Type B pancreatic cell (in vitro differentiated cells): ENCODE measurements at places on chromosomes 6 and 20.

GRCh38 chr6:154745243-154745642 is 12.0 kb downstream of the SCAF8 start:
- no peak for DNase-seq

DNA sequence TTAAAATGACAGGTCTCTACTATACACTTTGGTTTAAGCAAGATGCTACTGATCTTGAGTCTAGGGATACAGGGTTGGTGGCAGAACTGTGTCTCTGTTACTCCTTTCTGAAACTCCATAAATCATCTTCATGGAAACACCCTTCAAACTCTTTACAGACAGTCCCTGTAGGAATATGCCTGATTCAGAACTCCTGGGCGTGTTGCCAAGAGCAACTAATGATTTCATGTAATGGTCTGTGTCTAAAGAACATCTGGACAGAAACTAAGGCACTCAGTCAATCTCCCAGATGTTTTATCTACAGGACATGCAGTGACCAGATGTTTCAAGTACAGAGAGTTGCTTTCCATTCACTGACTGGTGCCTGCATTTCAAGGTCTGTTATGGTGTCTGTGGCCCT is 464.4 kb upstream of the CHD6 start:
- no peak for DNase-seq

GRCh38 chr6:163324688-163325389 is 89.7 kb upstream of the QKI start:
- DNase-seq: no peak

- no peak for DNase-seq
These were observed 42.9 kb upstream of the MAP7 start for GRCh38 chr6:136592930-136593673.

- DNase-seq: no peak
These were observed 3.8 kb upstream of the CSNK2A1 start for GRCh38 chr20:547394-547793.

DNA sequence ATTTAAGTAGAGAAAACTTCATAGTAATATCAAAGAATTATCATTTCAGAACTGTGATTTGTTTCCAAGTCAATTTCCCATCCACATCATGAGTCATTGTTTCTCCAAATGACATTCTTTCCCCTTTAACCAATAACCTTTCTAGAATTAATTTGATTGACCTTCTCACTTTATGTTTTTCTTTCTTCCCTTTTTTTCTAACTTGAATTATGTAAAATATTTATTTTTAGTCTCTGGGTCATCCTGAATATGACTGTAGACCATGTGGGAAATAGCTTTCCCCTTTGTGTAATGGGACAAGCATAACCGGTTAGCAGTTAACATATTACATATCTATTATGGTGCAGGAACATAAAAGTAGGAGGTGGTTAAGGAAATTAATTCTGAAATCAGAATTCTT is 291.1 kb downstream of the GJA1 start:
- no peak for DNase-seq

- DNase-seq: no peak
These were observed 12.2 kb downstream of the TTLL2 start for GRCh38 chr6:167336844-167337630.

DNA sequence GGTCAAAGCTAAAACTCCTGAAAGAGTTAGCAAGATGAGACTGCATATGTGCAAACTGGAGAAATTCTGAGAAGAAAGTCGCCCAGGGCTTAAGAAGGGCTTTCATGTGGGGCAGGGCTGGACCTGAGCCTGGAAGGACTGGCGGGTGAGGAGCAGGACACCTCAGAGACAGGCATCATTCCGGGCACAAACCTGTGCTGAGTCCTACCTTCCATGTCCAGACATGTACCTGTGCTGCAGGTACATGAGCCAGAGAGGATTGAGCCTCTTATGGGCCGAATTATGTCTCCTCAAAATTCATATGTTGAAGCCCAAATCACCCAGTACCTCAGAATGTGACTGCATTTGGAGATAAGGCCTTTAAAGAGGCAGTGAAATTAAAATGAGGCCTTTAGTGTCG is 171.0 kb downstream of the QRSL1 start:
- DNase-seq: no peak

- DNase-seq: no peak
These were observed 48.8 kb downstream of the KIZ start for GRCh38 chr20:21174516-21175239.

DNA sequence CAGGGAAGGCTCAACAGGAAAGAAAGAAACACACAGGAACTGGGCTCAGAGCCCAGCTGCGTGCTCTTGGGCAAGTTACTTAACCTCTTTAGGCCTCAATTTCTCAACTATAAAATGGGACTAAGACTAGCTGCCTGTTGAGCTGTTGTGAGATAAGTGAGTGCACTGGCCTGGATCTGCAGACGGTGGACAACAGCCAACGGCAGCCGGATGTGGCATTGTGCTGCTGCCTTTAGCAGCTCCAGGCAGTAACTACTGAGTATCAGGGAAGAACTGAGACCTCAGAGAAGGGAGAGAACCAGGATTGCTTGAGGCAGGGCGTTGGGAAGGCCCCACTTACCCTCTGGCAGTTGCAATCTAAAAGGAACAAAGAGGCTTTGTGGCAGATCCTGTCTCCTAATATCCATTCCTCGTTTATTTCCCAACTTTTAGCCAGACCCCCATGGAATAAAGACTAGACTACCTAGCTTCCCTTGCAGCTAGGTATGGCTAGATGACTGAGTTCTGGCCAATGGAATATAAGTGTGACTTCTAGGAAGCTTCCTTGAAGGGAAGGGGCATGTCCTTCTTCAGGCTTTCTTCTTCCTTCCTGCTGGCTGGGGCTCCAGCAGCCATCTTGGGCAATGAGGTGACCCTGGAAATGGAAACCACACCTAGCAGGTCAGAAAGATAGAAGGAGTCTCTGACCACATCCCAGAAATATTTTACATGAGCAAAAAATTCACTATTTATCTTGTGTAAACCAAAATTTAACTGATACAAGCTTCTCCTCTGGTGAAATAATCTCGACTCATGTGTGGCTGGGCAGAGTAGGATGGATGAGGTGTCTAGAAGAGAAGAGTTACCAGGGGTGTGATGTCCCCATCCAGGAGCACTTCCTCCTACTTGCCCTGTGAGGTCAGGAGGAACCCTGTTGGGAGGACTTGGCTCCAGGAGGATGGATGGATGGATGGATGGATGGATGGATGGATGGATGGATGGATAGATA is 67.6 kb downstream of the MRPL14 start:
- no peak for DNase-seq

GRCh38 chr6:24935366-24936152 is at the start of gene RIPOR2:
Gene RIPOR2 (minus strand): TSS chr6:24935960. CDS start chr6:24935898, 62 bp downstream.
- DNase-seq: no peak

GRCh38 chr6:101711518-101711917 is 318.0 kb downstream of the GRIK2 start:
- DNase-seq: no peak

DNA sequence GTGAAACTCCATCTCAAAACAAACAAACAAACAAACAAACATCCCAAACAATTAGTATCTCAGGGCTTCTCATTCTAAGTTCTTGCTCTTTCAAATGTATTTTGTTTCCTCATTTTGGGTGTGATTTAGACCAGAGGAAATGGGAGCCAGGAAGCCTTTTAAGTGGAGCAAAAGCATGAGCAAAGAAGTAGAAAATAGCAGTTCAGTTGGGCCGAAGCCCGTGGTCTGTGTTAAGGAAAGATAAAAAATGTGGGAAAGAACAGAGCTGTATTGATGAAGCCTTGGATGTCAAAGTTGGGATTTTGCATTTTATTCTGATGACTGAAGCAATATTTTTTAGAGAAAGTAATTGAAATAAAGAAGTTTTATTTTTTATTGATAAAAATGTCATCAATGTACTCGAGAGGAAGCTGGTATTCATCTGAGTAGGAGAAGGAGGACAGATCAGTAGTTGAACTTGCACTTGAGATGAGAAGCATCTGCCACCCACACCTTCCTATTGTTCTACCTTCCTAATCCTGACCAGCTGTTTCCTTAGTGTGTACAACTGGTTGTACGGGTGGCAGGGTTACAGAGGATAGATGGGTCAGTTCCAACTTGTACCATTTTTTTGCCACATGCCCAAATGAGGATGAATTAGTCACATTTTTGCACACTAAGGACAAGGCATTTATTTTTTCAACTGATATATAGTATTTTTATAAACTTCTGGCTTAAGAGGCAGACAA is 56.1 kb downstream of the KIAA0408 start:
- DNase-seq: no peak

DNA sequence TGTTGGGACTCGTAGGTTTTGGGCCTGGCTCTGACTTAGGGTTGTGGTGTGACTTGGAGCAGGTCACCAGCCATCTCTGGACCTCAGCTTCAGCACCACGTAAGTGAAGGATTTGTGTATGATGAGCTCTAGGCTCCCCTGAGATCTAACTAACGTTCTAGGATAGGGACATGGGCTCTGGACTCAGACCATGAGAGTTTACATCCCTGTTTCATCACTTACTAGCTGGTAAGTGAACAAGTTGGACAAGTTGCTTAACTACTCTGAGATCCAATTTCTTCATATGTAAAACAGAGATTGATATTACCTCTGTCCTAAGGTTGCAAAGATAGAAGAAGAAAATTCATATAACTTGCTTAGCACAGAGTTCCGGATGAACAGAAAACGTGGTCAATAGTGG is 20.3 kb upstream of the PNPLA1 start:
- DNase-seq: no peak

DNA sequence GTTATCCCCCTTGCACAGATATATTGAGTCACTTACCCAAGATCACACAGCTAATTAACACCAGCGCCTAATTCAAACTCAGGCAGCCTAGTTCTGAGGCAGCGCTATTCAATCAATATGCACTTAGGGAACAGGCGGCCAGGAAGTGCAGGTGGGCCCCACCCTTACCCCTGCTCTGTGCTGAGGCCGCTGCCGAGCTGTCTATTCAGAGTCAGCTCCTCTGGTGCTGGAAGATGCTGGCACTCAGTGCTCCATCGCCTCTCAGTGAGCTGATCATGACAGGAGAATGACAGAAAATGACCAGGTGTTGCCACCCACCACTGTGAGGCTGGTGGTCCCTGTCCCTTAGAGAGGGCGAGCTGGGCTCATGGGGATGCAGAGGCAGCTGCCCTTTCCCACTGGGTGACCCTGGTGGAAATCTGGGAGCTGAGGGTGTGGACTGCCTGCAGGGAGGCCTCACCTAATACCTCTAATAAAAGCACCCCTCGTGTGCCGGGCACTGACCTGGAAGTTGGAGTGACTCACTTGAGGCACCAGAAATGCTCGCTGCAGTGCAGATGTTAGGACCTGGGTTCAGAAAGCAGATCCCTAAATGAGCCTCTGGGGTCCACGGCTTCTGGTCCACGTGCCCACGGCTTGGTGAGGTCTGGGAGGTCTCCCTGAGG is 42.5 kb upstream of the CD93 start:
- no peak for DNase-seq
